ENCODE measurements at places on chromosomes 5 and 9.

- no peak overlapping the region for H3K27ac ChIP-seq
- no peaks in the 10 kb centered on the region for H3K4me1 ChIP-seq
- H3K4me3 ChIP-seq = no peak overlapping the region
- peaks cover 32% of the 10 kb centered on the region for H3K36me3 ChIP-seq
- H3K27me3 ChIP-seq = no peaks in the 10 kb centered on the region
- DNase-seq = no peak
These were observed 20.1 kb upstream of the NIM1K start for GRCh38 chr5:43171926-43172325.

DNA sequence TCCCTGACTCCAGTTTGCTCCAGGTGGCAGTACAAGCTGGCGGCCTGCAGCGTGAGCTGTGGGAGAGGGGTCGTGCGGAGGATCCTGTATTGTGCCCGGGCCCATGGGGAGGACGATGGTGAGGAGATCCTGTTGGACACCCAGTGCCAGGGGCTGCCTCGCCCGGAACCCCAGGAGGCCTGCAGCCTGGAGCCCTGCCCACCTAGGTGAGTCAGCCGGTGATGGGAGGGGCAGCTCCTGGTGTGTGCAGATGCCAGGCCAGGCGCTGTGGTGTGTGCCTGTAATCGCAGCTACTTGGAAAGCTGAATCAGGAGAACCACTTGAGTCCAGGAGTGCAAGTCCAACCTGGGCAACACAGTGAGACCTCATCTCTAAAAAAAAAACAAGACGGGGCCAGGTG, 10.0 kb upstream of the CACFD1 start:
- no peaks in the 10 kb centered on the region for H3K4me1 ChIP-seq
- no peaks in the 10 kb centered on the region for H3K27me3 ChIP-seq
- H3K27ac ChIP-seq = no peak overlapping the region
- DNase-seq = no peak
- H3K4me3 ChIP-seq = no peak overlapping the region

- no peak overlapping the region for H3K27ac ChIP-seq
- no peaks in the 10 kb centered on the region for H3K27me3 ChIP-seq
- H3K4me3 ChIP-seq = no peak overlapping the region
- no peaks in the 10 kb centered on the region for H3K4me1 ChIP-seq
- no peak for DNase-seq
These were observed 340.9 kb upstream of the KIF2A start for GRCh38 chr5:61965069-61965468.

- H3K4me3 ChIP-seq = no peak overlapping the region
- H3K4me1 ChIP-seq = no peaks in the 10 kb centered on the region
- DNase-seq = no peak
- H3K36me3 ChIP-seq = no peaks in the 10 kb centered on the region
- no peak overlapping the region for H3K27ac ChIP-seq
These were observed 61.4 kb upstream of the NR3C1 start for GRCh38 chr5:143464723-143465490.

- no peak overlapping the region for H3K4me3 ChIP-seq
- H3K36me3 ChIP-seq = no peaks in the 10 kb centered on the region
- no peaks in the 10 kb centered on the region for H3K27me3 ChIP-seq
- no peak for DNase-seq
- H3K4me1 ChIP-seq = peaks cover 39% of the 10 kb centered on the region
These were observed 117.4 kb downstream of the PRKACG start for GRCh38 chr9:68896486-68896885.
